GM12864 (cell line): ENCODE measurements at places on chromosomes 2 and 18.

DNA sequence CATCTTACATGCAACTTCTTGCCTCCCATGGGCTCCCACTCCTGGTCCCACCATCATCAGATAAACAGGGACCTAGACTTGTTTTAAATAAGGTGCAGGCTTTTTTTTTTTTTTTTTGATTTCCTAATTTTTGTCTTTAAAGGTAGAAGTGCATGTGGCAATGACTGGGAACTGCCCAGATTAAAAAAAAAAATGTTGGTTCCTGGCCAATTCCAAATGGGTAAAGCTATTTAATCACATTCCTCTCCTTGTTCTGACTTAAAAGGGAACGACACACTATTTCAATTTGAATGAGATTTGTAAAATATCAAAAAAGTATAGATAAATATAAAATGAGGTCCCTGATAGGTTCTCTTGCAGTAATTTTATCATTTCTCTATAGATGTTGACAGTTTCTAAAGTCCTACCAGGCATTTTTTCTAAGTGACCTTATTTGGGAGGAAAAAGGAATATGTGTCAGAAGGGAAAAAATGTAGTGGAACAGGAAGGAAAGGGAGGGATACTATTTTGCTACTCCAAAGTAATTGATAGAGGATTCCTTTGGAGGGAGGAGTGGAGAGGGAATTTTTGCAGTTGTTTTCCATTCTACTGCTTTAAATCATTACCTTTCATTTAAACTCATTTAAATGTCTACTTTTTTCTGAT, 43.3 kb downstream of the DDX1 start:
- no peak for DNase-seq

DNA sequence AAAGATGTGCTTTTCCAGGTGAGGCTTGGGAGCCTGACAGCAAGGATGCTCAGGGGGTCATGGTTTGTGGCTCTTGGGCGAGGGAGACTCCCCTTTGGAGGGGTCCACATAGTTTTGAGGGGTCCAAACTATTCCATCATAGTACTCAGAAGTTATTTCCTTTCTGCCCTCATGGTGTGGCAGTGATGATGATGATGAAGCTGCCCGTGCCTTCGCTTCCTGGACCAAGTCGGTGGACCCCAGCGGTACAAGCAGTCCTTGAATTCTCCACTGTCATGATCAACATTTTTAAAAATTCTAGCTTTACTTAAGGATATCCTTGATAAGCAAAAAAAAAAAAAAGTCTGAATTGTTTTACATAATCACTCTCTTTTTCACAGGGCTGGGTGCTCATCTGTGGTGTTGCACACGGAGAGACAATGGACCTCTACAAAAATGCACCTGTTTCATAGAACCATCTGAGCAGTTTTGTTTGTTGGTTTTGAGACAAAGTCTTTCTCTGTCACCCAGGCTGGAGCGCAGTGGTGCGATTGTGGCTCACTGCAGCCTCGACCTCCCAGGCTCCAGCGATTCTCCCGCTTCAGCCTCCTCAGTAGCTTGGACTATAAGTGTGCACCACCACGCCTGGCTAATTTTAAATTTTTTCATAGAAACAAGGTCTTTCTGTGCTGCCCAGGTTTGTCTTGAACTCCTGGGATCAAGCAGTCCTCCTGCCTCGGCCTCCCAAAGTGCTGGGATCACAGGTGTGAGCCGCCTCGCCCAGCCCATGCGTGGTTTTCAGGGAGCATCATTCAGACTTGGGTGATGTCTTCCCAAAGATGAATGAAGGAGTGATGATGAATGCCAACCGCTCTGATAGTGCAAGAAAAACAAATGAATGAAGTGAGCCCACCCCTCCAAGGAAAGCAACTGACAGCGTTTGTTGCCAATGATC, 271.4 kb upstream of the HDAC4 start:
- DNase-seq, result no peak

DNA sequence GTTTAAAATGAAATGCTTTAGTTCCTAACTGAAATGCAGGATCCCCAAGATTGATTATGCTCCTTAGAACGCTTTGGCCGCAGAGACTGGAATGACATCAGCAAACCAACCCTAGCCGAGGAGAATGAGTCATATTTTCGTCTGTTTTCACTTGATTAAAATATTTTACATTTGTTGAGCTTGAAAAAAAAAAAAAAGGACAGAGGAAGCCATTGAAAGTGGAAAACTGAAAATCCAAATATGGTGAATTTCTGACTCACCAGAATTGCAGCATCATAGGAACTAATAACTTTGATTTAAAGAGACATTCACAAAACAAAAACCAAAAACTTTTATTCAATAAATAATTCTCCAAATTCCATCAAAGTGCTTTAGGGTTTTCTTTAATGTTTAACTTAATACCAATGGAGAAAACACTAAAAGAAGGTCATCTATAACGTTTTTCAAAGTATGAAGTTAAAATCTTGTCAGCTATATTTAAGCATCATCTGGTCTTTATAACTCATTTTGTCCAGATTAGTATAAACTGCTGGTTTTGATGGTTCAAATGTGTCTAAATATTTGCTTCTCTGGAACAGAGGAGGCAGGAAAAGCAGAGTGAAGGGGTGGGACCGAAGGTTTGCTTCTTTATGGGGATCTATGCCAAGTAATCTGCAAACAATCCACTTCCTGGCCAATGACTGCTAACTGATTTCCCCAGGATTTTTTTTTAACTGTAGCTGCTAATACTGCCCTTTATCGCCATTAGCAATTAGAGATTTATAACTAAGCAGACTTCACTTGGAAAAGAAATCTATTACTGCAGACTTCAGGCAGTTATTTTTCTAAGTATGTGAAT, 30.9 kb upstream of the COL5A2 start:
- DNase-seq, result no peak

DNA sequence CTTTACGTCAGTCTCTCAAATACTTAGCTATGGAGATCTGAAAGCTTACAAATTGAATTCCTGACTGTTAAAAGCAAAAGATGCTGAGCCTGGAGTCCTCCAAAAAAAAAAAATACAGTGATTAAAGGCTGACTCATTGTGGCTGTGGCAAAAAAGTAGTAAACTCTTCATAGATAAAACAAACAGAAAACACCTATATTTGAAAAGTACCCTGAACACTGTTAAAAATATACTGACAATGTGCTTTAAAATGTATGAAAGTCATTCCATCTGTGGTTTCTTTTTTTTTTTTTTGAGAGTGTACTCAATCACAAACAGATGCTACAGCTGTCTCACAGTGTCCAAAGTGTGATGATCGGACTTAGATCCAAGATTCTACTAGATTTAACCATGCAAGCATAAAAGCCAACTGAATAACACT, 267.6 kb upstream of the CYP26B1 start:
- no peak for DNase-seq

- DNase-seq, result no peak
These were observed 131.5 kb upstream of the PGAP1 start for GRCh38 chr2:197057959-197058358.

DNA sequence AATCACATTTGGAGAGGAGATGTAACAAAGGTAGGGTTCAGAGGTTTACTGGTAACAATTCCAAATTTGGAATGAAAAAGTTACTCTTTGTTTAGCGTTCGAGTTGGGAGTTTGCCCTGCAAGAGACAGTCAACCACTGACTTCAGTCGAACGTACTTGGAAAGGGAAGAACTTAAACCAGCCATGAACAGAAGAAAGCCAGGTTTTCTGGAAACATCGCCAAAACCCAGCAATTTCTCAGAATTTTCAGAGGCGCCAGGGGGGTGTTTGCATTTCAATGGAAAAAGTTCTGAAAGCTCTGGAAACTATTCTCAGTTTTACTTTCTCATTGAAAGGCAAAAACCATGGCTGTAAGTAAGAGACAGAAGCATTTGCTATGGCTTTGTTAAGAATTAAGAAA, 28.5 kb upstream of the AQP4 start:
- no peak for DNase-seq

DNA sequence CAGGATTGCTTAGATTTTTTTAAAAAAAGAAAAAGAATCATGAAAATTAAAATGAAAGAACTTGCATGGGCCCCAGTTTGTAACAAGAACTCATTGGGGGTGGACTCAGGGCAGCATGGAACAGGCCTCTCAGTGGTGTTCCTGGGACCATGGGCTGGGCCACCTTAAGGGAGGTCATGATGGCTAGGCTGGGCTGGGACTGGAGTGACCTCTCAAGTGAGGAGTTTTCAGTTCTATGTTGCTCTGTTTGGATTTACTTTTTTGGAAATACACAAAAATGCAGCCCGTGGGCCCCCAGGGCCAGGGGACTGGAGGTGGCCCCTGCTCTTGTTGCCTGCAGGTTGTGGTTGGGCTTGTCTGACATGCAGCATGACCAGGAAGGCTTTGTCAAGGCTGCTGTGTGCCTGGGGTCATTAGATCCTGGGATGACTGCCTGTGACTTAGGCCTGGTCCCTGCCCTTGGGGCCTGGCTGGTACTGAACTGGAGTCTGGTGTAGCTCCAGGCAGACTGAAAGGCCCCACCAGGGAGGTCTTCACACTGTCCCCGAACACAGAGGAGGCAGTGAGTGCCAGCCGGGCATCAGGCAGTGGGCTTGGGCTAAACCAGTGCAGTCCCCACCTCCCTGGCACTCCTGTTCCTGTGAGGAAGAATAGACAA, 115.6 kb downstream of the GLI2 start:
- DNase-seq, result no peak

GRCh38 chr2:191951376-191951775, 104.5 kb upstream of the CAVIN2 start:
- DNase-seq, result no peak

DNA sequence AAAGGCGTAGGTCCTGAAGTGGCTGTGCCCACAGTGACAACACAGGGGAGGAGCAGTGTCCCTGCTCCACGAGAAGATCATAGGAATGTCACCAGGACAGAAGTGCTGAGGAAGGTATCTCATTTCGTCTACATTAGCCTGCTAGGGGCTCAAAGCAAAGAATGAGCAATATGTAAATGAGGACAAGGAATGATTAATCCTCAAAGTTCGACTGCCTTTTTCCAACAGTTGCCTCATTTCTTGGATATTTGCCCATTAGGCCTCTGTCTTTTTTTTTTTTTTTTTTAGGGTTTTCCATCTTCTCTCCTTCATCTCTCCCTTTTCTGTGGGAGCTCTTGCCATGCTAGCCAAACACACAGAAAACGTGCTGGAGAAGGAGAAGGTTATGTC, 105.2 kb upstream of the ARHGAP28 start:
- no peak for DNase-seq

- DNase-seq, result peak; percentile 71
These were observed 62.6 kb downstream of the DNMT3A start for GRCh38 chr2:25279091-25279651.

DNA sequence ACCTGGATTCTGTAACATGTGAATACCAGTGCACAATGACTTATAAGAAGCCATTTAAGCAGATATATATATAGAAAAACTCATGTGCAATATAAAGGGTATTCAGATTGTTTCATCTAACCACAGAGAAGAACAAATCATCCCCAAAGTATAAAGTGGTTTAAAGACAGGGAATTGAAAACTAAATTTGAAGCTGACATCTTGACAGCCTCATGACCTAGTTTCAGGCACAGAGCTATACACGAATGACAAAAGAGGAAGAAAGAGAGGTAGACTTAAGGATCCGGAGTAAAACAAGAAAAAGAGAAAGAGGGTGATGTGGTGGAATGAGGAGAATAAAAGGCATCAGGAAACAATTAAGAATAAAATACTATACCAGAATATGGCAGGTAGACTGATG, 194.5 kb downstream of the EPHA4 start:
- DNase-seq, result no peak

GRCh38 chr2:143684551-143685320, 555.5 kb downstream of the ARHGAP15 start:
- no peak for DNase-seq

DNA sequence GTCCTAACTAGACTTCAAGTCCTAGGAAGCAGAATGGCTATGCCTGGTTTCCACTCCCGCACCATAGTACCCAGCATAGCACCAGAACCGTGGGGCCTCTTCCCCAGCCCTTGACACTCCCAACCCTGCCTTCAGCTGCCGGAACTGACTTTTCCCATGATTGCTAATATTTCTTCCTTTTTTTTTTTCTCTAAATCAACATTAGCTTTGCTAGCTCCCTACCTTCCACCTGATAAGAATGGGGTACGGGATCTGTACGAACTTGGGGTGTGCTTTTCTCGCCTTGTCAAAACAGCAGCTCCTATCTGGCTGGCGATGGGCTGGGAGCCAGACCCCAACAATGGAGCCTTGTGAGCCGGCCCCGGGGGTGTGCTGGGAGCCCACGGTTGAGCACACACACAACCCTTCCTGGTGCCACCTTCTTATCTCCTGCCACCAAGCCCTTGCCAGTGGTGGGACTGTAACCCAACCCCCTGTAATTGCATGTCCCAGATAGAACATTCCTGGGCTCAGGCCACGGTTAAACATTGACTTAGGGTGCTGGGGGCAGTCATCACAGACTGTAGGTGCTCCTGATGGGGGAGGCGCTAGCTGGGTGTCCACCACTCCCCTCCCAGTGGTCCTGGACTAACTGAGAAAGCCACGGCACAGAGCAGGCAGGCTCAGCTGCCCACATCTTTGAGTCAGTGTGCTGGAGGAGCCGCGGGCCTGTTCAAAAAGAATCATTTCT, 213.0 kb upstream of the HAAO start:
- no peak for DNase-seq
